ENCODE measurements at places on chromosomes 6 and 20.
A peak's percentile ranks its signal among the peaks of the same experiment; 100 is the strongest.

DNA sequence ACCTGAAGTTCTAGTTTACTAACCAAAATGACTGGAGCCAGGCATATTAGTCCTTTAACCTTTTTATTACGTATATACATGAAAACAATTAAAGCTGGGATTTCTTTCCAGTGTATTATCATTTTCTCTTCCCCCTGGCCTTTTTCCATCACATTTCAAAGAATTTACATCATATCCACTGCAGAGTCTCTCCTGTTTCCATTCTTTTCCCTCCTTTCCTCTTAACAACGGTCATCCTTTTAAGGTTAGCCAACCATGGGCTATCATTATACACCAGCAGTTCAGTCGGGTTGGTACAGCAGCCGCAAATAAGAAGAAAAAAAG lies 104.6 kb downstream of the TFAP2A start:
- no peak for DNase-seq

DNA sequence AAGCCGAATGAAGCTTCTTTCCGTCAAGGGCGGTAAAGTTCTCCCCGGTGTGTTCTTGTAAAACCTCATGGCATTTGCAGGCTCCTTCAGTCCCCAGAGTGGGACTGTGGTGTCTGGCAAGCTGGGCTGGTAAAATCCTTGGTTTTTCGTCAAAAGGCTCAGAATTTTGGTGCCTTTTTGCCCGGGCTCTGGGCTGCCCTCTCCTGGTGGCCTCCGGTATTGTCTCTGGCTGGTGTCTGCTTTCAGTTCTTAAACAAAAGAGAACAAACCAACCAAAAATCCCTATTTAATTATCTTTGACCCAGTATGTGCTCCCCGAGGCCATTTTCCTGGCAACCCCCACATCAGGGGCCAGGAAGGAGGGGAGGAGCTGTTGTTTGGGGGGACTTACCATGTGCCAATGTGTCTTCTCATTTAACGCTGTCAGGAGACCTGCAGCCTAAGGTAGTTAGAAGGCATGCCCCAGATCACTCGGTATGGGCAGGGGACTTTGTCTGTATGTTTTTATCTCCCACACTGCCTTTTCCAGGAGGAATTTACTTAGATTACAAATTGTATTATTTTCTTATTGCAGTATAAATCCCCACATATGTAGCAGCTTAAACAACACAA lies 11.1 kb downstream of the CDH4 start:
- DNase-seq = peak; percentile 78

DNA sequence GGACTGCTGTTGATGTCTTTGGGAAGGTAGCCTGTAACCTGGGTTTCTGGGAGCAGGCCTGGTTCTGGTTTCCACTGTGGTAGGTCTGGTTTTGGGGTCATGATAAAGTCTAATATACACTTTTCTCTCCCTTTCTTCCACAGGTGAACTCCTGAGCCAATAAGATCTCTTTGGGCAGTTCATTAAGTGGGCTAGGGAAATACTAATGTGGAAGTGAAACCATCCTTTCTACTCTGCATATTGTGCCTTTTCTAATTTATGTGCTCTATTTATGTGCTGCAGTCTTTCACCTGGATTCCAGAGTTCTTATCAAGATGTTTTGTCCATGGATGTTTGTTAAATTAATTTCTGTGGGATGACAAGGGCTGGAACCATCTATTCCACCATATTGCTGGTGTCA lies 165.7 kb upstream of the PTPRK start:
- DNase-seq = no peak

GRCh38 chr6:1595271-1596087 lies 14.2 kb upstream of the FOXC1 start:
- no peak for DNase-seq

DNA sequence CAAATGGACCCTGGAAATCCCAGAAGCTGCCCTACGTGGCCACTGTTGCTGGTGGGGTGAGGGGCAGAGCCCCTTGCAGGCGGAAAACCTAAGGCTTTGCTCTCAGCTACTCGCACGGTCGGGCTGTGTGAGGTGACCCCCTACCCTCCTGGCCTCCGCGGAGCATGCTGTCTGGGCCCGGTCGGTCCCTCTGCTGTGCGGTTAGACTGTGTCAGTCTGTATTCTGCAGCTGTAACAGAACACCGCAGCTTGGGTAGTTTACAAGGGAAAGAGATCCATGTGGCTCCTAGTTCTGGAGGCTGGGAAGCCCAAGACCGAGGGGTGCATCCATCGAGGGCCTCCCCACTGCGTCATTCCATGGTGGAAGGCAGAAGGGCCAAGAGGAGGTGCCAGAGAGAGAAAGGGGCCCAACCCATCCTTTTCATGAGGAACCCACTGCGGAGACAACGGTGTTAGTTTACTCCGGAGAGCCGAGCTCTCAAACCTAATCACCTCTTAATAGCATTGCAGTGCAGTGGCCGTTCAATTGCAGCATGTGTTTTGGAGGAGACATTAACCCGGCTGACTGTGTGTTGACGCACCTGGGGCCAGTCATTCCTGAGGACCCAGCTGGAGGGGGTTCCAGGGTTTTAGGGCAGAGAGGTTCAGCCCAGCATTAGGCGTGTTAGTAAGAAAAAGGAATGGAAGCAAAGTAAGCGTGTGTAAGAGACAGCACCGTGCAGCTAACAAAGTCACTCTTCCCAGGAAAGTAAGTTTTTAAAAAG lies 18.3 kb downstream of the COL9A3 start:
- DNase-seq = no peak

DNA sequence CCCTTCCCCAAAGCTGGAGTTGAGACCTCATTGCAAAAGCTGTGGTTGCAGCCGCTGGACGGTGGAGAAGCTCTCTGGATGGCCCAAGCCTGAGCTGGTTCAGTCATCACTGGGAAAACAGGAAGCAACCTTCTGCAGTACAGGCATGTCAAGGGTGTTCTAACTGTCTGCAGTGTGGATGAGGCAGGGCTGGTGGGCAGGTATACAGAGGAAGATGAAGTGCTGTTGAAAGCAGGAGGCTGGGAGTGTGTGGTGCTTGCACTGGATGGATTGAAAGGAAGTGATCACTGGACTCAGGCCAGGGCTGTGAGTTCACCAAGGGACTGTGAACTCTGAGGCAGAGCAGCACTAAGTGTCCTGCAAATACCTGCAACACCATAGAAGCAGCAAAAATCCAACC lies 89.0 kb upstream of the NOX3 start:
- no peak for DNase-seq

- no peak for DNase-seq
These were observed 63.3 kb downstream of the GNAS-AS1 start for GRCh38 chr20:58787211-58788005.

- DNase-seq = no peak
These were observed 10.7 kb downstream of the ETV7 start for GRCh38 chr6:36376742-36377141.

GRCh38 chr20:13251106-13251903 lies 30.2 kb downstream of the ISM1 start:
- DNase-seq = no peak

- no peak for DNase-seq
These were observed 268.0 kb downstream of the SMOC2 start for GRCh38 chr6:168708984-168709383.

- no peak for DNase-seq
These were observed 326.5 kb downstream of the FOXA2 start for GRCh38 chr20:22257912-22258311.

DNA sequence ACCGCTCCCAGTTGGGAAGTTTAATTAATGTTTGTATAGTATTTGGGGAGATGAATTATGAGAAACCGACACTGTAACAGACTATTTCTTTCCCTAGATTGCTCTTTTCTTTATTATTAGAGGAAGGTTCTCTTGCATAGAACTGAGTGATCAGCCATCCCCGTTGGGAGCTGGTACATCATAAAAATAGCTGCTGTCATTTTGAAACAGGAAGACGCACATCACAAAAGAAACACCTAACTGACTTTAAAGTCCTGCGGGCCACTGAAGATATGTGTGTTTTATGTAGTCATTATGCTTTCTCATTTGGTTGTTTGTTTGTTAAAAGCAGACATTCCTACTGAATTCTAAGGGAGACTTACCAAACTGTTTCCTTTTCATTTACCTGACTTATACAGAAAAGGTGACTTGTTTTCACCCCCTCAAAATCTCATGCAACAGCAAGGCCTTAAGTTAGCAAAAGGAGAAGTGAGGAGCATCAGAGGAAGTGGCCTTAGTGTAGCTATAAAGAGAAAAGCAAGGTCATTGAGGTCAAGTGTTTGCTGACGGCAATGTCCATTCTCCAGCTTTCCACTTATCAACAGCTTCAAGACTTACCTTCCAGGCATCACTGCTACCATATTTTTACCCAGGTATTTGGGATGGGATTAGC lies 91.0 kb downstream of the PKHD1 start:
- DNase-seq = no peak

DNA sequence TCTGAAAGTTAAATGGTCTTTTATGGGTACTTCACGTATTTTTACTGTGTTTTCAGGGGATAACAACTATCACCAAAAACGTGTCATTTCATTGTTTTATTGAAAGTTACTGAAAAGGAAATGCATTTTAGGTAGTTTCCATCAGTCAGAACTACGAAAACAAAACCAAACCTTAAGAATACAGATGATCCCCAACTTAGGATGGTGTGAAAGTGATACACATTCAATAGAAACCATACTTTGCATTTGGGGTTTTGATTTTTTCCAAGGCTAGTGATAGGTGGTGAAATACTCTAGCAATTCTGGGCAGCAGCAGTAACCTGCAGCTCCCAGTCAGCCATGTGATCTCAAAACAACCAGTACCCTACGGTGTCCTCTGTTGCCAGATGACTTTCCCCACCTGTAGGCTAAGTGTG lies 25.9 kb upstream of the EFHC1 start:
- DNase-seq = no peak

DNA sequence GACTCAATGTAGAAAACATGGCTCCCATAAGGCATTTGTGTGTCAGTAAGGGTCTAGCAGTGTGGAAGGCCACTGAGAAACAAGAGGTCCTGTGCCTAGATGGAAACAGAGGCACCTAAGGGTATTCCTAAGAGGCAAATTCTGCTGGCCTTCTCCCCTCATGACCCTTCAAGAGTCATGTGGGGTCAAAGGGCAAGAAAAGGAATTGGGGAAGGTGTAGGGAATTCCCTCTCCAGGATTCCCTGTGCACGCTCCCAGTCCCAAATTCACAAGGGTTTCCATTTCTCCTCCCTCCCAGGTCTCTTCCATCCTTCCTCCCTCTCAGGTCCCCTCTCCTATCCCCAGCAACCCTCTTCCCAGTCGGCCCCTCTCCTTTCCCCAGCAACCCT lies 568 bp downstream of the AGPAT1 start:
- DNase-seq = no peak
